ENCODE measurements at places on chromosomes 6 and 20.

- DNase-seq = no peak
These were observed 86.6 kb downstream of the ECT2L start for GRCh38 chr6:138882369-138883017.

GRCh38 chr6:26056583-26057350, 30.5 kb upstream of the HFE start:
- no peak for DNase-seq

DNA sequence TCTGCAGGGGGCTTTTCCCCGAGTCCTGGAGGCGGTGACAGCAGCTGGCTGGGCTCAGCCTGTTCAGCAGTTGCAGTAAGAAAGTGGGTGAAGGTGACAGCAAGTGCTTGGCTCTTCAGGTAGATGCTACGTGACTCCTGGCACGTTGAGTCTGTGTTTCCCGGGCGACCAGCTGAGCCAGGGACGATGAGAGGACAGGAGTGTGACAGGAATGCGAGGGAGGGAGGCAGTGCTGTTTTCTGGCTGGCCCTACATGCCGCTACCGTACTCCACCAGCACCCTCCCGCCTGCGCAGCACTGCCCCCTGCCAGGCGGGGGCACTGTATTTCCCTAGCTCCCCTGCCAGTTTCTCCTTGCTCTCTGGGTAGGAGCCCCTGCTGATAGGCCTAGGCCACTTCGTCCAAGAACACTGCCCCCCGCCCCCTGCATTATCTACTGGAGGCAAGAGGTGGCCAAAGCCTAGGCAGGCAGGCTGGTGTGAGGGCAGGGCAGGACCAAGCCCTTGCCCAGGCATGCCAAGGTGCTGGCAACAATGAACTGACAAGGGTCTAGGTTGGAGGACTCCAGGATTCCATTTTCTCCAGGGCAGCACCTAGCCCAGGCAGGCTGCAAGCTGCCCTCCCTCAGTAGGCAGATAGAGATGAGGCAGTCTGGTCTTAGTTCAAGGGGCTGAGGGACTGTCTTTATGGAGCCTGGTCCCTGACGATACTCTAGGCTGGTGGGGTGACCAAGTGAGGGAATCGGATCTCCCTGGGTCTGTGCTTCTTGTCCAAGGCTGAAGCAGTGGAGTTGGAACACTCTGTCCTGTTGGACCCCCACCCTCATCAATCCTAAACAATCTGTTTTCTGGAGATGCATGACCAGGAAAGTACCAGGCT, 19.2 kb downstream of the MRPS18A start:
- DNase-seq = peak; percentile 19

DNA sequence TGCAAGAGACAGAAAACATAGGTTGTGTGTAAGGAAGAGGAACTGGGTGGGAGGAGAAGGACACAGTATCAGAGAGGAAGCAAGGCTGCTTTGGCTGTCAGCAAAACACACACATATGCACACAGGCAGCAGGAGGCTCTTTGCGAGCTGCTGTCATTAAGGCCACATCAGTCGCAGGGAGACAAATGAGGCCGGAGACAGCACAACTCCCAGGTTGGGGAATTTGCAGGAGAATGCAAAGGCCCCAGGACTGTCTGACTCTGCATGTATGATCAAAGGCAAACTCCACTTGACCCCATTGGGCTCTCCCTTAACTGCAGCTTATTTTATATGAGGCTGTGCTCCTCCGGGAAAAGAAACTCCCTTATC, 35.3 kb downstream of the METTL24 start:
- no peak for DNase-seq

GRCh38 chr20:5844063-5844681, 94.0 kb downstream of the SHLD1 start:
- DNase-seq = peak; percentile 16

DNA sequence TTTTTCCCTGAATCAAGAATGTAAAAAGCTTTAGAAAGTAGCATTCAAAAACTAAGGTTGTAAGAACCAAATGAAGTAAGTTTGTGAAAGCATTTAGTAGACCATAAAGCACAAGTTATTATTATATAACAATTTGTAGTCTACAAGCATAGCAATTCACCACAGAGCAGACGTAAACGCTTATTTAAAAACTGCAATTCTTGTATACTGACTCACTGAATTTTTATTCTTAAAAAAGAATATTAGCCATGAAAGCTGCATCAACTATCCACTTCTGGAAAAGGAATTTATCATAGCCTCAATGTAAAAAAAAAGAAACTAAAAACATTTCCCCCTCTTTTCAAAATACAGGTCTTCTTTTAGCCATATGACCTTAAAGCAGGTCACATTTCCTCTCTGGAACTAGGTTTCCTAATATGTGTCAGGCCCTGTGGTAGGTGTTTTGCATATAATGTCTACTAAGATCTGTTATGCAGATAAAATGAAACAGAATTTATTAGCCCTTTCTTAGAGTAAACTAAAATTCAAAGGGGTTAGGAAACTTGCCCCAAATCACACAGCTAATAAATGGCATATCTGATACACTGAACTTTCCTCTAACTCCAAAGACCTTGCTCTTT, 2.1 kb downstream of the MAP3K7 start:
- DNase-seq = no peak

Data from stimulated activated CD4-positive, alpha-beta T cell treated with anti-CD3 and anti-CD28 coated beads, Interleukin-1b, Interleukin-23, amount 100 ng/mL, for 1 hour (primary cell).